Stomach (tissue), 19 donors: ENCODE measurements at places on chromosomes 1 and 21. TPM values are rescaled to one million over a fixed set of nuclear protein-coding genes. Genes with fewer than 3 reads are reported as not detected.

DNA sequence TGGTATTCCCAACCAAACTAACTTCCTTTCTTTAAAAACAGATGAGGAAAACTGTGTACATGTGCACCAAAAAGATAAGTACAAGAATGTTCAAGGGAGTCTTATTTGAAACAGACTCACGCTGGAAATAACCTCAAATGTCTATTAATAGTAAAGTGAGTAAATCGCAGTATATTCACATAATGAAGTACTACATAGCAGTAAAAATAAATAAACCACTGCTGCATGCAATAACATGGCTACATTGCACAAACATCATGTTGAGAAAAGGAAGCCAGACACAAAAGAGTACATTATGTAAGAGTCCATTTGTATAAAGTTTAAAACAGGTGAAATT, 5.2 kb upstream of the DENND2D start:
- no peaks in the 10 kb centered on the region for H3K36me3 ChIP-seq
- no peak overlapping the region for H3K4me3 ChIP-seq
- H3K27ac ChIP-seq, result no peak overlapping the region
- no peak for DNase-seq
- H3K27me3 ChIP-seq, result no peaks in the 10 kb centered on the region

DNA sequence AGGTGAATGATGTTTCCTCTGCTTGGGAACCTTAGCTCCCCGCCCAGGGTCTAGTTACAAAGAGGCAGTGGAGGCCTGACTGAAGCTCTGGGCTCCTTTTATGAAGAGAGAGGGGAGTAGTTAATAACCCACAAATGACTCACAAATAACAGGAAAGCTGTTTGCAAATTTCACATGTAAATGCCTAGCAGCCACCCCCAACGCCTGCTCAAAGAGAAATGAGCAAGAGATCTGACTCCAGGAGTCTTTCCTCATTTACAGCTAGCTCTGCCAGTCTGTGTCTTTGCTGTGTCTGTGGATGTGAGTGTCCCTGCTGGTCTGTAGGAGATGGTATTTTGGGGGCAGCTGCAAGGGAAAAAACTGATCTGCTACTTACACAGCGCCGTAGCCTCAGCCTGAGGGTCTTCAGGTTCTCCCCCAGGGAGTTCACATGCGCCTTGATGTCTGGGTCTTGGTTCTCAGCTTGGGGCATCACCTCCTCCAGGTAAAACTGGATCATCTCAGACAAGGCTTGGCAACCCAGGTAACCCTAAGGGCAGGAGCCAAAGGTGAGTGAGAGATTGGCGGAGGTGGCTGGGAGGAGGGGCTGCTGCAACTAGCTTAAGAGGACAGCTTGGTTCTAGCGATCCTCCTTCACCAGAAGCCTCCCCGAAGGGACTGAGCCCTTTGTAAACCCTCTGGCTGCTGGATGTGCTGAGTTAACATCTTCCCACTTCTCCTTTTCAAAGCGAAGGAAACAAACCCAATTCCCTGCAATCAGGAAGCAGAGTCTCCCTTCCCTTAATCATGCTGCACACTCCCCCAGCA, at the start of gene IL19:
Gene IL19, plus strand, starts transcription at position 243 of the 807 bp plus-strand sequence. CDS start 65,890 bp downstream, outside the sequence.
- H3K36me3 ChIP-seq, result no peaks in the 10 kb centered on the region
- peaks cover 30% of the 10 kb centered on the region for H3K4me1 ChIP-seq
- no peak within 1 kb of the TSS for H3K4me3 ChIP-seq

GRCh38 chr1:101376121-101377083, 139.6 kb downstream of the S1PR1 start:
- H3K27ac ChIP-seq, result no peak overlapping the region
- no peaks in the 10 kb centered on the region for H3K4me1 ChIP-seq
- H3K27me3 ChIP-seq, result no peaks in the 10 kb centered on the region
- no peaks in the 10 kb centered on the region for H3K36me3 ChIP-seq
- peak; percentile 20 for DNase-seq

- no peak for DNase-seq
- no peak overlapping the region for H3K27ac ChIP-seq
- no peaks in the 10 kb centered on the region for H3K4me1 ChIP-seq
- no peaks in the 10 kb centered on the region for H3K36me3 ChIP-seq
Measured at GRCh38 chr1:163029901-163030300, 39.3 kb upstream of the RGS4 start.

DNA sequence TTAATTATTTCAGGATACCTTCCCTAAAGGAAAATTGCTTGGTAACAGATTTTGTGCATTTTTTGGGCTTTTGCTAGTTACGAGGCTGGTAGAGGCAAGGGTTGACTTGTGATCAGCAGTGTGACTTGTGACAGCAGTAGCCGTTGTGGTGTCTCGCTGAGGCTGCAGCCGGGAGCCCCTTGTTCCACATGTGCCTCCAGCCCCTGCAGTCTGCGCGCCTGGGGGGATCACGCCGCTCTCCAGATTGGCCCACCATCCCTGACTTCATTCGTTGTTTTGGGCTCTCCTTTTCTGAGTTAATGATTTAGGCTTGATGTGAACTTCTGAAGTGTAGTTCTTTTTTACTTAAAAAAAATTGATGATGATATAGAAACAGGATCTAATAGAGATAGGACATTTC, 41.5 kb downstream of the TRAPPC10 start:
- peaks cover 61% of the 10 kb centered on the region for H3K36me3 ChIP-seq
- no peak overlapping the region for H3K4me3 ChIP-seq
- no peaks in the 10 kb centered on the region for H3K27me3 ChIP-seq
- no peak for DNase-seq
- no peak overlapping the region for H3K27ac ChIP-seq
- H3K4me1 ChIP-seq, result peaks cover 44% of the 10 kb centered on the region

DNA sequence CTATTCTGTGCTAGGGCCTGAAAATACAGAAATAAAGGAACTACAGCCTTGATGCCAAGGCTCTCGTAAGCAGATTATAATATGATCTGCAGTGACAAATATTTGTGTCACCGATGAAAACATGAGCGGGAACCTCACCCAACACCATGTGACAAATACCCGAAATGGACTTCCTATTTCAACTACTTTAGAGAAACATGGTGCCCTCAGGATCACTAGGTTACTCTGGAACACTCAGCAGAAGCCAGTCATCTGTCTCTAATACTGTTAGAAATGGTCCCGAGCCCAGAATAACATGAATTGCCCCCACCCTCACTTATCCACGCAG, 463 bp upstream of the VAMP3 start:
- peak overlapping the region; percentile 100 for H3K4me3 ChIP-seq
- peaks cover 32% of the 10 kb centered on the region for H3K4me1 ChIP-seq
- H3K27me3 ChIP-seq, result no peaks in the 10 kb centered on the region
- DNase-seq, result no peak
- H3K27ac ChIP-seq, result peak overlapping the region; percentile 96
- H3K36me3 ChIP-seq, result peaks cover 21% of the 10 kb centered on the region

DNA sequence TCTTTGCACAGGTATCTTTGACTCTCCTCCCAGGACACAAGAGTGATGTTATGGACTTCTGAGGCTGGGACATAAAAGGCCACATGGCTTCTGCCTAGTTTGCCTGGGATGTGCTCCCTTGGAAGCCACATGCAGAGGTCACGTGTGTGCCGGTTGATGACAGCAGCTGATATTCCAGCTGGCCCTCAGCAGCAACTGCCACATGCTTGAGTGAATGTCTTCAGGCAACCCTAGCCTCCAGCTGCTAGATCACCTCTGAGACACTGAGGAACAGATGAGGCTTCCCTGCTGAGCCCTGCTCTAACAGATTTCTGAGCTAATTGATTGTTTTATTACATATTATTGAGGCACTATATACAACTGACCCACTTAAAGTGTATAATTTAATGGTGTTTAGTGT, 11.6 kb upstream of the AKR7A3 start:
- no peak overlapping the region for H3K27ac ChIP-seq
- no peaks in the 10 kb centered on the region for H3K27me3 ChIP-seq
- peaks cover 16% of the 10 kb centered on the region for H3K36me3 ChIP-seq
- DNase-seq, result no peak
- no peak overlapping the region for H3K4me3 ChIP-seq

The KLHL21 gene
- total RNA-seq, result 43.5 TPM
